ENCODE measurements at places on chromosomes 16 and 17. TPM values are rescaled to one million over a fixed set of nuclear protein-coding genes. Genes with fewer than 3 reads are reported as not detected.

Gene NXPH3
- total RNA-seq, result 10.8 TPM

Gene RAB40C
- total RNA-seq, result 24.2 TPM

Gene PPP1R27
- total RNA-seq, result not detected

Gene FOXJ1
- 21.7 TPM for total RNA-seq

Gene TMEM92
- not detected for total RNA-seq

Gene KRT15
- total RNA-seq, result not detected

Gene CCL2
- total RNA-seq, result 4.8 TPM

Gene PCGF2
- total RNA-seq, result 7.2 TPM

Gene MPP3
- 29.8 TPM for total RNA-seq

Gene CSH2
- not detected for total RNA-seq

Gene TBX2
- total RNA-seq, result 1.4 TPM

Gene ARHGDIA
- 33.2 TPM for total RNA-seq

Gene ACSM2A
- total RNA-seq, result not detected

Gene DRC3
- total RNA-seq, result 5.1 TPM

Gene CCL4
- total RNA-seq, result 2.5 TPM

Gene CLEC3A
- 0.23 TPM for total RNA-seq

Gene ITGAX
- total RNA-seq, result 3.0 TPM
